ENCODE measurements at places on chromosomes 5 and 9. TPM values are rescaled to one million over a fixed set of nuclear protein-coding genes. Genes with fewer than 3 reads are reported as not detected.
A peak's percentile ranks its signal among the peaks of the same experiment; 100 is the strongest.

GRCh38 chr5:56142614-56143372 lies 90.3 kb downstream of the ANKRD55 start:
- H3K27ac ChIP-seq: peak overlapping the region; percentile 26
- no peaks in the 10 kb centered on the region for H3K36me3 ChIP-seq
- peaks cover 40% of the 10 kb centered on the region for H3K4me1 ChIP-seq
- no peak for DNase-seq
- no peaks in the 10 kb centered on the region for H3K27me3 ChIP-seq

GRCh38 chr9:70080481-70081119 lies 37.0 kb downstream of the MAMDC2 start:
- DNase-seq: no peak
- peaks cover 12% of the 10 kb centered on the region for H3K27me3 ChIP-seq
- no peaks in the 10 kb centered on the region for H3K4me1 ChIP-seq
- H3K27ac ChIP-seq: no peak overlapping the region
- no peak overlapping the region for H3K4me3 ChIP-seq

GRCh38 chr5:175569701-175570100 lies 88.2 kb upstream of the HRH2 start:
- no peaks in the 10 kb centered on the region for H3K4me1 ChIP-seq
- DNase-seq: no peak
- no peaks in the 10 kb centered on the region for H3K36me3 ChIP-seq

DNA sequence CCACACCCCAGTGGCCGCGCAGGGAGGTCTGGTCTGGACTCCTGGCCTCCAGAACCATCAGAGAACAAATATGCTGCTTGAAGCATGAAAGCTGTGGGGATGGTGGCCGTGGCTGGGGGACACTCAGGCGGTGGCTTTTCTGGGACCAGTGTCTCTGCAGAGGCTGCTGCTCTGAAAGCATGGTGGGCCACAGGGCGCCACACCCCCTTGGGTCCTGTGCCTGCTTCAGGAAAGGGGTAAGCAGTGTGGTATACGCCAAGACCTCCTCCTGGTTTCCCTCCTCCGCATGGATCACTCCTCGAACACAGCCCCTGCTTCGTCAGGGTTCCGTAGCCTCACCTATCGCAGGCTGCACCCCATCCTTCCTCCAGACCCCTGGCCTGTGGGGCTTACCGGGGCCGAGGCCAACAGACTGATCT lies 19.7 kb upstream of the TERT start:
- H3K27me3 ChIP-seq: no peaks in the 10 kb centered on the region
- peaks cover 62% of the 10 kb centered on the region for H3K4me1 ChIP-seq
- H3K36me3 ChIP-seq: peaks cover 16% of the 10 kb centered on the region
- no peak overlapping the region for H3K4me3 ChIP-seq
- H3K27ac ChIP-seq: no peak overlapping the region

GRCh38 chr9:36479101-36479500 lies 79.0 kb upstream of the RNF38 start:
- no peak overlapping the region for H3K27ac ChIP-seq
- no peak overlapping the region for H3K4me3 ChIP-seq
- peaks cover 7% of the 10 kb centered on the region for H3K4me1 ChIP-seq
- no peak for DNase-seq

The PLPP7 gene
- not detected for total RNA-seq

DNA sequence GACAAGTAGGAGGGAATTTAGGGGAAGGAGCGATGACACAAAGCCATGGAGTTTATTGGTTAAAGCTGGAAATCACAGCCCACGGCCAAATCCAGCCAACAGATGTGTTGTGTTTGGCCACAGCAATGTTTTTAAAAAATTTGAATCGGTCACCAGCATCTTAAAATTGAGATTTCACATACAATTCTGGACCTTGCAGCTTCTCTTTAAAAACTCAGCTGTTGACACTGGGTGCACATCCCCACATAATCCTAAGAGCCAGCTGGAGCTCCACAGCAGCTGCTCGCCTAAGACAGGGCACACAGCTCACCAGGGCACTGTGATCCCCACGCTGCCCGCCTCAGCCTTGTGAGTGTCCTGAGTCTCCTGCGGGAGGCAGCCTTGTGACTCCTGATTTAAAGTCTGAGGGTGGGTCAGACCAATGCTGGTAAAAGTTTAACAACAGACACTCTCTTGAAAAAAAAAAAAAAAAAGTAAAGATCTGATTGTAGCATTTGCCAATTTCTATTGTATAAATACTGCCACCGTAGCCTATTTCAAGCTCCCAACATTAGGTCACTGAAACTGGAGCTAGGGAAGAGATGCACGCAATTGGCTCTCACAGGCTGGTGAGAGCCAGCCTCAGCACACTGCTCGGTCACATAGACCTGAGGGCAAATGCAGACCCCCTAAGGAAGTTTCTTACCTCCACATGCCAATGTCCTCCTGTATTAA lies 124.8 kb downstream of the HSD17B3 start:
- no peak for DNase-seq
- peaks cover 5% of the 10 kb centered on the region for H3K27me3 ChIP-seq
- H3K27ac ChIP-seq: no peak overlapping the region
- no peaks in the 10 kb centered on the region for H3K4me1 ChIP-seq

- H3K27me3 ChIP-seq: no peaks in the 10 kb centered on the region
- H3K4me1 ChIP-seq: peaks cover 2% of the 10 kb centered on the region
- H3K36me3 ChIP-seq: no peaks in the 10 kb centered on the region
- no peak overlapping the region for H3K27ac ChIP-seq
Observed at GRCh38 chr5:14880688-14881087, 9.1 kb upstream of the ANKH start.

DNA sequence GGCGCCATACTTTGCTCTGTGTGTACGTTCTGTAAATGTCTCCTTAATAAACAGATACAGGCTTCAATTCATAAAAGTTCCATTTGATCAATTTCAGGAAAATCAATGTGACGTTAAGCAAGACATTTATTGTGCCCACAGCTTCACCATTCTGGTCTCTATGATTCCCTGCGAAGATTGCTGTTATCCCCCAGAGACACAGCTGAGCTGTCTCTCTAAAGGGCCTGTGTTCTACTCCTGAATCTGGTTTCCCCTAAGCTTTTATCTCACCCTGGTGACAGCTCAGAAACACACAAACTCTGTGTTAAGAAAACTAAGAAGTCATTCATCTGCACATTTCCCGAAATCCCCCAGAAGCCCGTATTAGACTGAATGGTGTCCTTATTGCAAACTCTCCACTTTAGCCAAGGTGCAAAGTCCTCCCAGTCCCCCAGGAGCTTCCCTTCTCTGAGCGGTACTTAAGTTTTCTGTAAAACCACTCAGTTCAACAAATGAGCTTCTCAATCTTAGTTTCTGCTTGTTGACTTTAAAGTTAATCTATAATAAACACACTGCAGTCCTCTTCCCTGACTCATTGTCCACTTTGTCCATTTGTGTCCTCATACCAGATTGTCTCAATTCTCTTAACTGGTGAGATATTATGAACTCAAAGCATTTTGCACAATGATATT lies 1.4 kb upstream of the C5orf15 start:
- peaks cover 20% of the 10 kb centered on the region for H3K4me1 ChIP-seq
- H3K4me3 ChIP-seq: no peak overlapping the region
- peaks cover 19% of the 10 kb centered on the region for H3K36me3 ChIP-seq
- DNase-seq: no peak
- no peak overlapping the region for H3K27ac ChIP-seq
- no peaks in the 10 kb centered on the region for H3K27me3 ChIP-seq

GRCh38 chr5:141758310-141758998 lies 76.4 kb upstream of the ARAP3 start:
- no peaks in the 10 kb centered on the region for H3K36me3 ChIP-seq
- no peak overlapping the region for H3K4me3 ChIP-seq
- DNase-seq: no peak

The ORM1 gene
- not detected for total RNA-seq

- no peaks in the 10 kb centered on the region for H3K27me3 ChIP-seq
- no peaks in the 10 kb centered on the region for H3K4me1 ChIP-seq
- H3K27ac ChIP-seq: no peak overlapping the region
- no peak overlapping the region for H3K4me3 ChIP-seq
- no peaks in the 10 kb centered on the region for H3K36me3 ChIP-seq
Observed at GRCh38 chr9:134960701-134961181, 43.0 kb upstream of the FCN1 start.

DNA sequence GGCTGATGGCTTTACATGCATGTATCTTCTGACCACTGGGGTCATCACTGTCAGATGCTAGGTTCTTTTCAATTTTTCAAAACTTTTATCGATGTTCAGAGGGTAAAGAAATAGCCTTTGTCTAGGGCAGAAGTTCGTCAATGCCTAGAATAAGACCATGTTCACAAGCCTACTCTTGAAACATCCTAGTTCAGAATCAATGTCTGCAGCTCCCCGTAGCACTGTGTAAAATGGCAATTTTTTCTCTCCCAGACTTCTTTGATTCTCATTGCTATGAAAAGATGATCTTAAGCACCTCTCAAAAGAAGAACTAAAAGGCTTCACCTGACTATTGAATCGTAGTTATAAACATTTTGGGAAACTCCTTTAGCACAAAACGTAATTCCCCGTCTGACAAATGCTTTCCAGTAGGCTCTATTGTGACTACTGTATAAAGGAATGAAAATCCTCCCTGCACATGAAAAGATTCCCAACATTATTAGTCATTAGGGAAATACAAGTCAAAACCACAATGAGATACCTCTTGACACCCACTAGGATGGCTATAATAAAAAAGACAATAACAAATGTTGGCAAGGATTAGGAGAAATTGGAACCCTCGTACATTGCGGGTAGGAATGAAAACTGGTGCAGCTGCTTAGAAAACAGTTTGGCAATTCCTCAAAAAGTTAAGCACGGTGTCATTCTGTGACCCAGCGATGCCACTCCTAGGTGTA lies 263.5 kb downstream of the ARHGAP26 start:
- no peak for DNase-seq
- H3K4me3 ChIP-seq: no peak overlapping the region
- no peaks in the 10 kb centered on the region for H3K36me3 ChIP-seq

The GRM6 gene
- total RNA-seq: not detected

DNA sequence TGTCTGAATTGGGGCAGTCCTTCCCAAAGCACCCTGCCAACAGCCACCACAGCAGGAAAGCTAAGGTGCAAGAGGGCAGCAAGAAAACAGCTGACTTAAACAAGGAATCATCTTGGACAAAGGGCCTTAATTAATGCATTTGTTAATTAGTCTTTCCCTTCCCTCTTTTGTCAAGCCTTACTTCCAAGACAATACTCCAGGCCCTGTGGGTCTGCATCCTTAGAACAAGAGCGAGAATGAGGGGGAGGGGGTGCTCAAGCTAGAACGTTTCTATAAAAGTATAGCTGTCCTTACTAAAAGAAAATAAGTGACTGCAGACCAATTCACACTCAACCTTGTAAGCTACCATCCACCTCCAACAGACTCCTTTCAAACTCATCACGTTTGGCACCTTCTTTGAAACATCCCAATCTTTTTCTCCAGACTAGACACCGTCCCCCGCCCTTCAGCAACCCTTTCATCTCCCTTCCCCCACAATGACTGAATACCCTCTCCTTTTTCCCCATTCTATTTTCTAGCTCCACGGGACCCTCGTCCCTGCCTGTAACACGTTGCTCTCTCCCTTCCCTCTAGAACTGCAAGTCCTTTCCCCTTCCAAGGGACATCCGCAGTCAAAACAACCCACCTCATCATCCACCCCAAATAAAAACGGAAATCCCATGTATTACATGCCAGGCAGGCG lies 85.7 kb upstream of the RNF38 start:
- no peak for DNase-seq
- no peaks in the 10 kb centered on the region for H3K36me3 ChIP-seq
- peak overlapping the region; percentile 93 for H3K4me3 ChIP-seq
- no peaks in the 10 kb centered on the region for H3K27me3 ChIP-seq
- peaks cover 43% of the 10 kb centered on the region for H3K4me1 ChIP-seq

The TLX3 gene
- not detected for total RNA-seq

GRCh38 chr5:158807946-158808345 lies 291.8 kb downstream of the EBF1 start:
- peaks cover 8% of the 10 kb centered on the region for H3K4me1 ChIP-seq
- DNase-seq: no peak
- no peaks in the 10 kb centered on the region for H3K36me3 ChIP-seq
- no peaks in the 10 kb centered on the region for H3K27me3 ChIP-seq

- no peaks in the 10 kb centered on the region for H3K27me3 ChIP-seq
- H3K36me3 ChIP-seq: peaks cover 25% of the 10 kb centered on the region
- peaks cover 89% of the 10 kb centered on the region for H3K4me1 ChIP-seq
- H3K27ac ChIP-seq: peak overlapping the region; percentile 63
- DNase-seq: no peak
Observed at GRCh38 chr5:119357270-119357669, 1.5 kb downstream of the TNFAIP8 start.

DNA sequence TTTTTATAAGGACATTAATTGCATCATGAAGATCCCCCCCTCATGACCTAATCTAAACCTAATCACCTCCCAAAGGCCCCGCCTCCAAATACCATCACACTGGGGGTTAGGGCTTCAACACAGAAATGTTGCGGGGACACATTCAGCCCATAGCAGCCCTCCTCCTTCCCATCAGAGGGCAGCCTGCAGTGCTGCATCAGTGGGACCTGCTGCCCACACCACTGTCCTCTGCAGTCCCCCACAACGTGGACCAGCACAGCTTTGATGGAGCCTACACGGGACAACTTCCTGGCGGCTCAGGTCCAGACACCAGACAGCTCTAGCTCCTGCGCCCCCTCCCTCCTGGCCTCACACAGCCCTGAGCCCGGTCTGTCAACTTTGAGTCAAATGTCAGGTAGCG lies 70.3 kb downstream of the APTX start:
- no peaks in the 10 kb centered on the region for H3K4me1 ChIP-seq
- no peaks in the 10 kb centered on the region for H3K36me3 ChIP-seq
- H3K4me3 ChIP-seq: no peak overlapping the region
- no peak overlapping the region for H3K27ac ChIP-seq

- no peaks in the 10 kb centered on the region for H3K27me3 ChIP-seq
- no peaks in the 10 kb centered on the region for H3K36me3 ChIP-seq
- DNase-seq: no peak
- H3K4me3 ChIP-seq: no peak overlapping the region
Observed at GRCh38 chr5:44769200-44769876, 39.4 kb upstream of the MRPS30 start.

All from CD4-positive, alpha-beta T cell (primary cell).